ENCODE measurements at places on chromosomes 12 and 14. TPM values are rescaled to one million over a fixed set of nuclear protein-coding genes. Genes with fewer than 3 reads are reported as not detected.

Gene BEGAIN
- 3.7 TPM for total RNA-seq

Gene CLEC2D
- total RNA-seq: 4.6 TPM

Gene TAS2R9
- not detected for total RNA-seq

Gene SLC25A47
- total RNA-seq: not detected

Gene AGAP2
- total RNA-seq: 0.33 TPM

Gene MIP
- not detected for total RNA-seq

Gene TOMM20L
- not detected for total RNA-seq

Gene GEMIN2
- total RNA-seq: 15.3 TPM

Gene SLC17A8
- total RNA-seq: not detected

Gene TMEM119
- total RNA-seq: not detected

Gene SERPINA10
- total RNA-seq: not detected

Gene ARHGAP9
- total RNA-seq: 1.4 TPM

Gene KRT82
- total RNA-seq: not detected

Gene RTL1
- not detected for total RNA-seq

Gene SLC5A8
- not detected for total RNA-seq

Gene PDE3A
- under 0.01 TPM for total RNA-seq

Gene NCKAP5L
- 24.7 TPM for total RNA-seq

Gene CRIP1
- 0.50 TPM for total RNA-seq

Gene WNT5B
- total RNA-seq: 51.0 TPM

Gene SLC25A21
- 1.1 TPM for total RNA-seq

Gene SOCS4
- total RNA-seq: 25.2 TPM

Gene KCNC2
- not detected for total RNA-seq

Gene TAS2R50
- total RNA-seq: 1.1 TPM

Gene STAC3
- 1.2 TPM for total RNA-seq

Gene NXPH4
- 0.67 TPM for total RNA-seq

Gene LRRC43
- 0.50 TPM for total RNA-seq

Gene LALBA
- not detected for total RNA-seq

Gene YAF2
- 17.7 TPM for total RNA-seq

Gene DACT1
- 0.28 TPM for total RNA-seq

Gene SAMD15
- total RNA-seq: 2.5 TPM

Gene GLRX5
- 21.2 TPM for total RNA-seq

Gene IQSEC3
- total RNA-seq: not detected

Gene KRT85
- total RNA-seq: not detected

Gene ARL1
- total RNA-seq: 64.0 TPM

Gene PMCH
- total RNA-seq: not detected

Gene LARP4
- total RNA-seq: 65.0 TPM

Gene ACSM4
- total RNA-seq: not detected

Gene LHX5
- 0.49 TPM for total RNA-seq

Gene KRT6C
- 29.5 TPM for total RNA-seq

Gene HCAR2
- total RNA-seq: 0.28 TPM

Gene TCL1B
- total RNA-seq: not detected

Gene IFI27L1
- total RNA-seq: 28.5 TPM

Gene ADSS1
- 3.8 TPM for total RNA-seq

Gene RFLNA
- total RNA-seq: not detected

Gene CCDC175
- not detected for total RNA-seq

Gene TDRD9
- total RNA-seq: 3.5 TPM

Gene TSPAN8
- total RNA-seq: not detected

Gene FRS2
- total RNA-seq: 30.0 TPM

Gene KCNMB4
- 1.0 TPM for total RNA-seq

Gene CLEC7A
- total RNA-seq: not detected

Gene ASCL1
- not detected for total RNA-seq

Gene CLEC14A
- total RNA-seq: not detected

Gene VDR
- 89.5 TPM for total RNA-seq

Gene P3H3
- 2.0 TPM for total RNA-seq

Gene MYF6
- total RNA-seq: not detected

Gene SLC7A8
- total RNA-seq: 74.5 TPM

Gene LMO3
- not detected for total RNA-seq

Gene CCDC177
- not detected for total RNA-seq

Data from mammary epithelial cell (primary cell).